Activated CD8-positive, alpha-beta memory T cell treated with anti-CD3 and anti-CD28 coated beads for 4 hours (primary cell): ENCODE measurements at places on chromosomes 6 and 20.

- DNase-seq, result no peak
These were observed 103.8 kb upstream of the LY86 start for GRCh38 chr6:6484681-6485080.

DNA sequence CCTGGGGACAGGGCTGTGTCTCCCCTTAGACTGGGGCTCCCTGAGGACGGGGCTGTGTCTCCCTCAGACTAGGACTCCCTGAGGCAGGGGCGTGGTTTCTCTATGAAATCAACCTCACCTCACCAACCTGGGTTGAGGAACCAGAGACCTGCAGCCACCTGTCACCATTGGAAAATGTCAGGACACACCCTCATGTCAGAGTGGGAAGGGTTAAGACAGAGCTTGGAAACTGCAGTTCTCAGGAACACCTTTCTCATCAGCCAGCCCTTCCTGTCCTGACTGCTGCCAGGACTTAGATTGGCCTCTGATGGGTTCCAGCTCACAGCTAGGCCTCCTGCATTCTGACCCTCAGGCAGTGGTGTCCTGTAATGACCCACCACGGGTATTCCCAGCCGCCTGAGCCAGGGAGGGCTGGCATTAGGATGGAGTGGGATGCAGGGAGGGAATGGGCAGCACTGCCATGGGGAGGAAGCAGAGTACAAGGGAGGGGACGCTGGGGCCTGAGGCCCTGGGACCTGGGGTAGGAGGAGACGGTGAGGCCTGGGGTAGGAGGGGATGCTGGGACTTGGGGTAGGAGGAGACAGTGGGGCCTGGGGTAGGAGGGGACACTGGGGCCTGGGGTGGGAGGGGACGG is 76.3 kb downstream of the MRPL14 start:
- no peak for DNase-seq

GRCh38 chr6:34900321-34901031 is 11.4 kb downstream of the ANKS1A start:
- no peak for DNase-seq

GRCh38 chr20:39294137-39294725 is 332.1 kb downstream of the DHX35 start:
- no peak for DNase-seq
